ENCODE measurements at places on chromosomes 16 and 17. TPM values are rescaled to one million over a fixed set of nuclear protein-coding genes. Genes with fewer than 3 reads are reported as not detected.

Gene CBFB
- 62.7 TPM for total RNA-seq

Gene CCL11
- total RNA-seq, result not detected

Gene ENKD1
- 26.2 TPM for total RNA-seq

Gene ADAP2
- total RNA-seq, result not detected

Gene CCDC182
- not detected for total RNA-seq

Gene CMTR2
- total RNA-seq, result 18.9 TPM

Gene ACSM2A
- total RNA-seq, result not detected

Gene SRP68
- total RNA-seq, result 30.5 TPM

Gene FNDC8
- total RNA-seq, result not detected

Gene PRSS22
- not detected for total RNA-seq

Gene DLG4
- total RNA-seq, result 11.3 TPM

Gene ASB16
- not detected for total RNA-seq

Gene CSH1
- not detected for total RNA-seq

Gene INO80E
- total RNA-seq, result 94.7 TPM

Gene TMEM114
- total RNA-seq, result not detected

Gene TBC1D3D
- 0.13 TPM for total RNA-seq

Gene TEX19
- total RNA-seq, result 1.4 TPM

Gene CCL8
- not detected for total RNA-seq

Gene OR1G1
- total RNA-seq, result not detected

Gene ELMO3
- total RNA-seq, result 3.0 TPM

Gene QRICH2
- total RNA-seq, result 1.6 TPM

Gene PRSS53
- total RNA-seq, result 0.72 TPM

Gene TPPP3
- not detected for total RNA-seq

Gene OVCA2
- total RNA-seq, result 54.9 TPM

Gene KRT24
- not detected for total RNA-seq

Gene DNAH17
- total RNA-seq, result not detected
